CD4-positive, alpha-beta T cell treated with Interleukin-4 for 4 hours (primary cell): ENCODE measurements at places on chromosomes 2 and 18.

- DNase-seq = peak; percentile 33
These were observed 15.9 kb upstream of the C1QL2 start for GRCh38 chr2:119174216-119174992.

DNA sequence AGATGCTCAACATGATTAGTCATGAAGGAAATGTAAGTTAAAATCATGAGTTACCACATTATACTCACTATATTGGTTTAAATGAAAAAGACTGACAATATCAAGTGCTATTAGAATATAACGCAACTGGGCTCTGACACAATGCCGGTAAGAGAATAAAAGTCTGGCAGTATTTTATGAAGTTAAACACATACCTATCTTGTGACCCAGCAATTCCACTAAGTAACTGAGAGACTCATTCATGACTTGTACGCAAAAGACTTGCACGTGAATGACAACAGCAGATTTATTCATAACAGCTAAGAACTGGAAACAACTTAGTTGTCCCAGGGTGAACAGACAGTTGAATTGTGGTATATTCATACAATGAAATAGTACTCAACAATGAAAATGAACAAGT, 342.1 kb downstream of the SLC4A3 start:
- DNase-seq = no peak

DNA sequence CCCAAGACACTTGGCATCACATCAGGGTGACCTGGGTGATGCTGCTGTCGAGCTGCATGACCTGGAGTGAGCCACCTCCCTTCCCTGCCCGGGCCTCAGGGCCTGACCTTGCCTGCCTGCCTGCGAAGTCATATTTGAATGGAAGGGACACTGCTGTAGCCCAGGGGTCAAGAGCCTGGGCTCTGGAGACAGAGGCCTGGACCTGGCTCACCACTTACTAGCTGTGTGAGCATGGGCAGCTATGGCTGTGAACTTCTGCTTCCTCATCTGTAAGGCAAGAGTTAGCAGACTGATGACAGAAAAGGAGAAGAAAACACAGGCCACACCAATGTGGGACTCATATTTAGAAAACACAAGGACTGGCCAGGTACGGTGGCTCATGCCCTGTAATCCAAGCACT, 118.7 kb downstream of the ZFP36L2 start:
- no peak for DNase-seq

- DNase-seq = no peak
These were observed 154.0 kb downstream of the LAMA1 start for GRCh38 chr18:6963452-6964097.

- DNase-seq = no peak
These were observed 931.9 kb downstream of the DCDC2C start for GRCh38 chr2:4635289-4635688.

- no peak for DNase-seq
These were observed 171.4 kb upstream of the SPATS2L start for GRCh38 chr2:200135082-200135481.

- DNase-seq = no peak
These were observed 18.1 kb upstream of the EFHD1 start for GRCh38 chr2:232615339-232615738.

GRCh38 chr2:26175466-26176278, 2.8 kb downstream of the GAREM2 start:
- DNase-seq = no peak

DNA sequence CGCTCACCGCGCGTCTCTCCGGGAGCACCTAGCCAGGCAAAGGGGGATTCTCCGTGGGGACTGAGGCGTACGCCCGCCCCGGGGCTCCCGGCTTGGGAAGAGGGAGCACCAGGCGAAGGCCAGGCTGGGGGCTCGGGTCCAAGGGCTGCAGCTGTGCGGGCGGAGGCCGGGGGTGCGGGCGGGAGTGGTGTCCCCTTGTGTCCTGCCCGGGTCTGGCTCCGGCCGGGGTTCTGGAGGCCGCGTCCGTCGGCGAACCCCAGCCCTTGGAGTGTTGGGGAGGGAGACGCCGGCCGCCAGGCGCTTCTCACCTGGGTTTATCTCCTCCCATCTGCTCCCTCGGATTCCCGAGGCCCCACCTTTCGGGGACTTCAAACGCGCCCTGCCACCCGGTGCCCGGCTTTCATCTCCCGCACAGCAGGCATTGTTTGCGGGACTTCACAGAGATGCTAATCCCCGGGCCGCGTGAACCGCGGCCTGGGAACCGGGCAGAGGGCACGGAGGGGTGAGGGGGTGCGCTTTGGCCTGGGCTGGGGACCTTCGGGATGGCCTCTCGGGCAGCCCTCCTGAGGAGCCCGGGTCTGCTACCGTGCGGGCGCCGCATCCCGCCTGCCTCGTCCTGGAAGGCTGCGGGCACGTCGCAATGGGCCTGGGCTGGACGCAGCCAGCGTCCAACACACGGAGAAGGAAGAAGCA, 5.0 kb upstream of the GBX2 start:
- no peak for DNase-seq

- DNase-seq = no peak
These were observed 89.0 kb downstream of the INSIG2 start for GRCh38 chr2:118177318-118177717.

DNA sequence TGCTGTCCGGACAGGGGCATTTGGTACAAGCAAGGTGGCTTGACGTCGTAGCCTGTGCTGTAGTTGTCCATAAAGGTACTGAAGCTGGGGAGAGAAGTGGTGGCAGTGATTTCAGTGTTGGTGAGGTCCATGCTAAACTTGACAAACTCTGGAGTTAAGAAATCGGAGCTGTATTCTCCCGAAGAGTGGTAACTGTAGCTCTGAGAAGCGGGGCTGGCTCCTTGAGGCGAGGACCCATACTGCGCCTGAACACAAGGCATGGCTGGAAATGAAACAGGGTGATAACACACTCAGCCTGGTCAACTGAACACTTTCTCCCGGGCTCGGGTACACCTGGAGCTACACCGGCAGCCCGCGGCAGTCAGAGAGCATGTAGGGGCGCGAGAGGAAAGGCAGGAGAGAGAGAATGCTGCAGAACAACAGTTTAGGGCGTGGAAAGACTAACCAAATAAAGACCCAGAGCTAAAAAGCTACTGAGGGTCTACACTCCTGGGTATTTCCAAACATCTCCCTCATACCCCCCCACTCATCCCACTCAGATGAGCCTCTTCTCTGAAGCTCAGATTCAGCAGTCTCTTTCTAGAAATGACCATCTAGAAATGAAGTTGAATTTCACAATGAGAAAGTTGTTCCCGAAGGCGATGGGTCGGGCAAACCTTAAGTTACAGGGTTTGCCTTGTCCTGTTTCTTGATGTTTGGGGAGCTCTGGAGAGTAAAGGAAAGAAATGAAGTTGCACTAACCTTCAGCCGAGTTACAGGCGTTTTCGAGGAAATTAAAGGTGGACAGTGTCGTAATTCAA, 2.4 kb downstream of the NR4A2 start:
- DNase-seq = no peak

DNA sequence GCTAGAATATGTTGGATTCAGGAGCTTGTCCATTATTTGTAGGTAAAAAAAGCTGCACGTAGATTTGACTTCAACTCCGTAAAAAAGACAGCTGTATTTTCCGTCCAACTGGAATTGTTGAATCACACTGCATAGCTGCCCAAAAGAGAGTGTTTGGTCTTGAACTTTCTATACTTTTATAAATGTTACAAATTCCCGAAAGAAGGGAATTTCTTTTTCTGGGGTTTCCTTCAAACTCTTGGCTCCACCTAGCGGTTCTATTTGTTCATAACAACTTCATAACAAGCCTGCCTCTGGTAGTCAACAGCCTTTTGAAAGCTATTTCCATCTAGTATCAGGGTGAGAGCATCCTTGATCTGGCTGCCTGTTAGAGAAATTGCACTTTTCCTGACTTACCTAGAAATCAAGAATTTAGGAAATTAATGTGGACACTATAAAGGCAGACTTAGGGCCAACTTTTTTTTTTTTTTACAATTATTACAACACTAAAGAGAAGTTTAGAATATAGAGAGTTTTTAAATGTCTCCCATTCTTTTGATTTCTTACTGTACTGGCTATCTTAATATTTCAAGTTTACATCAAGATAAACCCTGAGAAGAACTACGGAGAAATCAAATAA, 48.1 kb downstream of the TMEM185B start:
- peak; percentile 73 for DNase-seq

- DNase-seq = peak; percentile 10
These were observed 41.4 kb downstream of the OXER1 start for GRCh38 chr2:42722320-42723190.
